ENCODE measurements at places on chromosomes 5 and 9. TPM values are rescaled to one million over a fixed set of nuclear protein-coding genes. Genes with fewer than 3 reads are reported as not detected.

The SVEP1 gene
- total RNA-seq = 1.4 TPM

The DOK3 gene
- 3.4 TPM for total RNA-seq

The LCN9 gene
- total RNA-seq = not detected

The SELENOP gene
- total RNA-seq = 63.1 TPM

Measured in bladder microvascular endothelial cell (primary cell).